Neural progenitor cell (in vitro differentiated cells): ENCODE measurements at places on chromosomes 5 and 9. TPM values are rescaled to one million over a fixed set of nuclear protein-coding genes. Genes with fewer than 3 reads are reported as not detected.

DNA sequence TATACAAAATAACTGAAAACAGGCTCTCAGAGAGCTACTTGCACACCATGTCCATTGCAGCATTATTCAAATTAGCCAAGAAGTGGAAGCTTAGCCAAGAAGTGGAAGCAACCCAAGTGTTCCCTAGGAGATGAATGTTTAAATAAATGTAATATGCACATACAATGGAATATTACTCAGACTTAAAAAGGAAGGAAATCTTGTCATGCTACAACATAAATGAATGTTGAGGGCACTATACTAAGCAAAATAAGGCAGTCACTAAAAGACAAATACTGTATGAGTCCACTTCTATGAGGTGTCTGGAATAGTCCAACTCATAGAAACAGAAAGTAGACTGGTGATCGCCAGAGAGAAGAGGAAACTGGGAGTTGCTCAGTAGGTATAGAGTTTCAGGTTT lies 438.1 kb downstream of the MAT2B start:
- no peaks in the 10 kb centered on the region for H3K36me3 ChIP-seq
- H3K4me1 ChIP-seq: no peaks in the 10 kb centered on the region
- H3K4me3 ChIP-seq: no peak overlapping the region
- no peak overlapping the region for H3K27ac ChIP-seq
- H3K27me3 ChIP-seq: no peaks in the 10 kb centered on the region
- no peak for DNase-seq

GRCh38 chr5:67089200-67089725 lies 107.3 kb downstream of the CD180 start:
- no peak overlapping the region for H3K4me3 ChIP-seq
- H3K27me3 ChIP-seq: no peaks in the 10 kb centered on the region
- DNase-seq: peak; percentile 31
- H3K4me1 ChIP-seq: peaks cover 23% of the 10 kb centered on the region

Gene GLRA1
- not detected in 2 replicates for total RNA-seq

Gene ANGPTL2
- total RNA-seq: 7.6 and 9.4 TPM in 2 replicates

DNA sequence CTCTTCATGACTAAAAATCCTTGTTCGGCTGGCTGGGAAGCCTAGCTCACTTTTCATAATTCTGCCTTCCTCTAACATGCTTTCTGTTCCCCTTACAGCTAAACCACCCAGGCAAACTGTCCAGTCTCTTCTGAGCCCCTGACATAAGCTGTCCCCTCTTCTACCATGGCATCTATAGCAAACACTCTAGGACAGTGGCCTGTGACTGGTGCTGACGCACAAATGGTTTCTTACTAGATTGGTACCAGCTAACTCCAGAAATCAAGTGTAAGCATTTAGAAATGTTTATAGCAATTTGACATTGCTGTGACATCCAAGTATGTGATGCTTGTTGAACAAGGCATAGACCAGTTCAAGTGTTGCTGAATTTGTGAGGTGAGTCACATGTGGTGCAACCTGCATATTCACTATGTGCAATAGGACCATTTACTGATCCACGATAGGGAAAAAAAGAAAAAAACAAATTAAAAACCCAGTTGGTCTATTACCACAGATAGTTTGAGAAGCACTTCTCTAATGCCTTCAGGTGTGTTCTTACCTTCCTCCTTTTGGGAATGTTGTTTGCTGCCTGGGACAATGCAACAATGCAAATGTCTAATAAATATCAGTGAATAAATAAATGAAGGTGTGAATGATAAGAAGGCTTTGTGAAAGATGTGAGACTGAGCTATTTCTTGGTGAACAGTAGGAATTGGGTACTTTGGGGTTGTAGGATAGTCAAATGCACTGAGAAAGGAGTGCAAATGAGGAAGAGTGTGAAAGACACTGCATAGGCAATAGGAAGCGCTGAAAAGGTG lies 22.4 kb downstream of the ELOVL7 start:
- H3K4me1 ChIP-seq: no peaks in the 10 kb centered on the region
- no peak overlapping the region for H3K4me3 ChIP-seq
- H3K27me3 ChIP-seq: no peaks in the 10 kb centered on the region

GRCh38 chr5:160903076-160903475 lies 51.1 kb upstream of the ATP10B start:
- DNase-seq: no peak
- no peaks in the 10 kb centered on the region for H3K36me3 ChIP-seq
- H3K27ac ChIP-seq: no peak overlapping the region
- H3K4me1 ChIP-seq: no peaks in the 10 kb centered on the region
- no peaks in the 10 kb centered on the region for H3K27me3 ChIP-seq

Gene ARHGEF37
- total RNA-seq: 0.99 and 1.7 TPM in 2 replicates

DNA sequence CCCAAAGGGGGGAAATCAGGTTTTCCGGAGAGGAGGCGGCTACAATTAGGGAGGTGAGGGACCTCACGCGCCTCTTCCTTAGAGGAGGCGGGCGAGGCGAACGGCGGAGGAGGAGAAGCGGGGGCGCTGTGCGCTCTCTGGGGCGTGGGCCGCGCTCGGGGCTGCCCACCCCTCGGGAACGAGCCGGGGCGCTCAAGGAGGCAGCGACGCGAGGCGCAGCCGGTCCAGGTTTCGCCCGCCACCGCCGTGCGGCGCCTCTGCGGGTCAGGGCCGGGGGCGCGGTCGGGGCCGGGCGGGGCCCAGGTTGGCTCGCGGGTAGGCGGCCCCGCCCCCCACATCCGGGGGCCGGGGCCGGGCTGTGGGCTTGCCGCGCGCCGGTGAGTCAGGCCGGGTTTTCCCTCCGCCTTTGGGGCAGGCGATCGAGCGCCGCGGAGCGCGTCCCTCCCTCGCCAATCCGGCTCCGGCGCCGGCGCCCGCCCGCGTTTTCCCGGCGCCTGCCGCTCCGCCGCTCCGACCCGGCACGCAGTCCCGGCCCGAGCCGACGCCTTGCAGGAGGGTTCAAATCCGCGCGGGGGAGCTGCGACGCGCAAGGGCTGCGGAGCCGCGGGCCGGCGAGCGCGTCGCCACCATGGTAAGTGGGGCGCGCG lies at the start of gene N4BP3:
N4BP3 (plus strand) TSS at position 392 of the 647 bp plus-strand sequence. CDS start 6,052 bp downstream, outside the sequence.
- peak within 1 kb of the TSS; percentile 77 for H3K4me3 ChIP-seq
- peak; percentile 96 for DNase-seq

Gene ROR2
- total RNA-seq: 20.1 and 32.7 TPM in 2 replicates

Gene ZFP2
- total RNA-seq: 6.8 and 14.5 TPM in 2 replicates

Gene CBY3
- not detected in 2 replicates for total RNA-seq

- no peak overlapping the region for H3K4me3 ChIP-seq
- H3K36me3 ChIP-seq: no peaks in the 10 kb centered on the region
- no peak for DNase-seq
- H3K4me1 ChIP-seq: no peaks in the 10 kb centered on the region
- no peak overlapping the region for H3K27ac ChIP-seq
These were observed 18.1 kb downstream of the SLC36A1 start for GRCh38 chr5:151465476-151465875.

GRCh38 chr9:128840524-128840923 lies 10.9 kb upstream of the SPOUT1 start:
- no peaks in the 10 kb centered on the region for H3K27me3 ChIP-seq
- H3K36me3 ChIP-seq: no peaks in the 10 kb centered on the region
- H3K4me3 ChIP-seq: no peak overlapping the region
- no peaks in the 10 kb centered on the region for H3K4me1 ChIP-seq

Gene PLCXD3
- 0.09 TPM in 1 of 2 replicates, not detected in the other for total RNA-seq

DNA sequence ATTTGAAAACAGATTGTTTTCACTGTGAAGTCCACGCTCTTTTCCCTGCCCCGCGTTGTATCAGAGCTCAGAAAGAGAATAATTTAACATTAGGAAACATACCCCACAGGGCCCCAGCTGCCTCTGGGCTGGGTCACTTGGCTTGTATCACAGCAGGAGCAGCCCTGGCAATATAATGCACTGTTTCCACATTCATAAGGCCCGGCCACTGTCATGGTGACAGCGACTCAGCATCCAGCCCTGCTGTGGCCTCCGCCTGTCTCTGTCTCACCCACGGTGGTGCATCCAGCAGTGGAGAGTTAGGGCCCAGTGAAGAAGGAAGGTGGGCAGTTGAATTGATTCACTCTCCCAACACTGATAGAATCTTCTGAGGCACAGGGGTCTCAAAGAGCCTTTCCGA lies 188.9 kb downstream of the NSG2 start:
- no peaks in the 10 kb centered on the region for H3K27me3 ChIP-seq
- H3K27ac ChIP-seq: no peak overlapping the region
- H3K4me1 ChIP-seq: no peaks in the 10 kb centered on the region
- DNase-seq: no peak
- H3K4me3 ChIP-seq: no peak overlapping the region

GRCh38 chr9:77926371-77926878 lies 105.2 kb downstream of the GNAQ start:
- no peaks in the 10 kb centered on the region for H3K27me3 ChIP-seq
- DNase-seq: no peak
- H3K36me3 ChIP-seq: no peaks in the 10 kb centered on the region
- no peak overlapping the region for H3K27ac ChIP-seq
- no peaks in the 10 kb centered on the region for H3K4me1 ChIP-seq

Gene PCDHB4
- 1.9 and 2.3 TPM in 2 replicates for total RNA-seq

- no peak overlapping the region for H3K27ac ChIP-seq
- H3K4me1 ChIP-seq: peaks cover 50% of the 10 kb centered on the region
- no peaks in the 10 kb centered on the region for H3K27me3 ChIP-seq
These were observed 51.2 kb downstream of the TARS1 start for GRCh38 chr5:33491941-33492340.

GRCh38 chr5:113340537-113340936 lies 94.3 kb downstream of the TSSK1B start:
- H3K4me3 ChIP-seq: no peak overlapping the region
- H3K4me1 ChIP-seq: no peaks in the 10 kb centered on the region
- no peaks in the 10 kb centered on the region for H3K27me3 ChIP-seq
- no peak overlapping the region for H3K27ac ChIP-seq

Gene MAMDC2
- 20.9 and 28.7 TPM in 2 replicates for total RNA-seq

Gene ECSCR
- not detected in 2 replicates for total RNA-seq

Gene SAPCD2
- total RNA-seq: 5.7 and 27.7 TPM in 2 replicates

Gene RASGEF1C
- total RNA-seq: 0.26 and 1.7 TPM in 2 replicates

DNA sequence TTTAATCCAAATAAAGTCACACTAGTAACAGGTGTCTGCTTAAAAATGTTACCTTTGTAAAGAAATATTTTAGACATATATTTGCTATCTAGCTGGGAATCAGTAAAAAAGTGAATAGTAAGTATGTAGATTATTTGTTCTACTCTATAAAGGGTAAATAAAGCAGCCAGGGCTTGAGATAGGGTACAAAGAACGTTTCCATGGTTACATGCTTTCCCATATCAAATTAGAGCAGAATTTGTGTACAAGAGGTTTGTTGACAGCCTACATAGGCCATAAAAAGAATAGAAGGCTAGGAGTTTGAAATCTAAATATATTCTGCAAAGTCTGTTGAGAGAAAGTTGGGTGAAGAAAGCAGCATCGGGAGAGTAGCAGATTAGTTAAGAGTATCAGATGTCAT lies 160.9 kb upstream of the POU5F2 start:
- H3K36me3 ChIP-seq: no peaks in the 10 kb centered on the region
- H3K27me3 ChIP-seq: no peaks in the 10 kb centered on the region
- no peak overlapping the region for H3K27ac ChIP-seq

Gene IRX1
- total RNA-seq: 0.95 and 7.6 TPM in 2 replicates

- DNase-seq: peak; percentile 97
- H3K4me3 ChIP-seq: peak within 1 kb of the TSS; percentile 85
- H3K36me3 ChIP-seq: no peaks in the 10 kb centered on the region
- peak within 1 kb of the TSS; percentile 98 for H3K27ac ChIP-seq
- H3K27me3 ChIP-seq: no peaks in the 10 kb centered on the region
These were observed at the start of gene DENND4C for GRCh38 chr9:19230355-19231125. TSS of gene DENND4C (plus strand) at chr9:19230693. CDS start at chr9:19276175, 45,482 bp downstream.

- DNase-seq: no peak
- H3K36me3 ChIP-seq: no peaks in the 10 kb centered on the region
- no peak overlapping the region for H3K4me3 ChIP-seq
- no peak overlapping the region for H3K27ac ChIP-seq
- H3K4me1 ChIP-seq: peaks cover 28% of the 10 kb centered on the region
These were observed 25.9 kb downstream of the ZDHHC11B start for GRCh38 chr5:758698-759053.

- H3K27ac ChIP-seq: no peak overlapping the region
- no peak for DNase-seq
- H3K27me3 ChIP-seq: no peaks in the 10 kb centered on the region
- no peak overlapping the region for H3K4me3 ChIP-seq
- H3K36me3 ChIP-seq: no peaks in the 10 kb centered on the region
These were observed 251.3 kb upstream of the DAP start for GRCh38 chr5:11012295-11012694.

Gene PGM5
- total RNA-seq: 0.81 and 2.0 TPM in 2 replicates

DNA sequence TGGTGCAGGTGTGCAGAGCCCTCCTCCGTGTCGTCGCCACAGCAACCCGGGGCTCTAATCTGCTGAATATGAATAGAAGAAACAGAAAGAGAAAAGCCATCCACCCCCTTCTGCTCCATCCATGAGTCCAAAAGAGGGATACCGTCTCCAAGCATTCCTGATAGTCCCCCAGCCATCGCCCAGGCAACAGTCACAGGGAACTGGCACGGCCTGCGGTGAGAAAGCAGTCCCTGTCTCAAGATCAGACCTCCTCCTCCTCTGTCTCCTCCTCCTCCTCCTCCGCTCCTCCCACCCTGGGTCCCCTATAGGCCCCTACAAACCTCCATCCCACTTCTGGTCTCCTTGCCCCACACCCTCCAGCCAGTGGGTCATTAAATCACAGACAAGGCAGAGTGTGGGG lies 308.1 kb upstream of the MPDZ start:
- no peaks in the 10 kb centered on the region for H3K27me3 ChIP-seq
- peaks cover 8% of the 10 kb centered on the region for H3K4me1 ChIP-seq
- no peak overlapping the region for H3K4me3 ChIP-seq
- H3K27ac ChIP-seq: no peak overlapping the region

DNA sequence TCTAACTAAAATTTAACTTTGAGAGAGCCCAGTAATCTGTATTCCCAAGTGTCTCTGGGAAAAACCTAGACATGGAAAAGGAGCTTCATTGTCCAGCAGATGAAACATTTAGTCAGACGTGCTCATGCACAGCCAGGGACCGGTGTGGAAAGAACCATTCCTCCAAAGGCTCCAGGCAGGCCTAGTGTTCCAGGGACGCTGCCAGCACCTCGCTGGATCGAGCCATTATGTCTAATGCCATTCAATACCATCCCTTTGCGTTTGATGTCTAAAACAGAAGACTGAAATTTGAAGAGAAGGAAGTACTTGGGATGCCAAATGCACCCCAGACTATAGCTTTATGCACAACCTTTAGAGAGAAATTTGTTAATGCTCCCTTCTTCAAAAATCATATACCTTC lies 1.4 kb upstream of the CHSY3 start:
- H3K27me3 ChIP-seq: peaks cover 75% of the 10 kb centered on the region
- no peak overlapping the region for H3K27ac ChIP-seq
- peaks cover 13% of the 10 kb centered on the region for H3K4me1 ChIP-seq
- no peaks in the 10 kb centered on the region for H3K36me3 ChIP-seq
- peak; percentile 29 for DNase-seq

GRCh38 chr5:67581203-67581602 lies 384.6 kb upstream of the CD180 start:
- no peak overlapping the region for H3K4me3 ChIP-seq
- no peaks in the 10 kb centered on the region for H3K4me1 ChIP-seq
- H3K27ac ChIP-seq: no peak overlapping the region
- no peak for DNase-seq
- H3K36me3 ChIP-seq: no peaks in the 10 kb centered on the region
